ENCODE measurements at places on chromosomes 6 and 20.
A peak's percentile ranks its signal among the peaks of the same experiment; 100 is the strongest.

- no peak for DNase-seq
These were observed 3.4 kb downstream of the NUDT3 start for GRCh38 chr6:34389034-34389433.

- peak; percentile 16 for DNase-seq
These were observed 6.5 kb downstream of the NEDD9 start for GRCh38 chr6:11226005-11226404.

GRCh38 chr6:124622351-124622750, 339.9 kb upstream of the RNF217 start:
- DNase-seq, result no peak

GRCh38 chr20:62485701-62486089, 9.9 kb upstream of the GATA5 start:
- no peak for DNase-seq

- DNase-seq, result peak; percentile 50
These were observed 43.9 kb upstream of the FAM135A start for GRCh38 chr6:70369332-70369950.

GRCh38 chr6:30490026-30490876, 942 bp downstream of the HLA-E start:
- DNase-seq, result peak; percentile 64

DNA sequence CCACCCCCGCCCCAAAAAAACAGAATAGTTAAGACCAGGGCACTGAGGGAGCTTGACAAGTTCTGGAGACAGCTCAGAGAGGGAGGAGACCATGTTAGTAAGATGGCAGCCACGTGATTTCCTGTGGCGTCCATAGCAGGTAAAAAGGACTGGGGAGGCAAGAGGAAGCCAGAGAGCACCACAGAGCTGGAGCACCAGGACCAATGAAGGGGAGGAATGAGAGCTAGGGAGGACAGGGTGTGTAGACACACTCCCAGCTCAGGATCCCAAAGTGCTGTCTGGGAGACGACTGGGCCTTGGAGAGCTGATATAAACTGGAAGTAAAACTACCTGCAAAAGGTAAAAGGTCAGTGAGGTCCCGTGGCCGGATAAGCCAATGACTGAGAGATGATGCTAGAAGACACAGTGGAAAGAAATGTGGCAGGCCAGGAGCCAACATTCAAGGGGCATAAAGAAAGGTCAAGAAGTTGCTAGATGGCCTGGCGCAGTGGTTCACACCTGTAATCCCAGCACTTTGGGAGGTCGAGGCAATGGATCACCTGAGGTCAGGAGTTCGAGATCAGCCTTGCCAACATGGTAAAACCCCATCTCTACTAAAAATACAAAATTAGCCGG, 39.0 kb downstream of the SLC23A2 start:
- DNase-seq, result no peak

DNA sequence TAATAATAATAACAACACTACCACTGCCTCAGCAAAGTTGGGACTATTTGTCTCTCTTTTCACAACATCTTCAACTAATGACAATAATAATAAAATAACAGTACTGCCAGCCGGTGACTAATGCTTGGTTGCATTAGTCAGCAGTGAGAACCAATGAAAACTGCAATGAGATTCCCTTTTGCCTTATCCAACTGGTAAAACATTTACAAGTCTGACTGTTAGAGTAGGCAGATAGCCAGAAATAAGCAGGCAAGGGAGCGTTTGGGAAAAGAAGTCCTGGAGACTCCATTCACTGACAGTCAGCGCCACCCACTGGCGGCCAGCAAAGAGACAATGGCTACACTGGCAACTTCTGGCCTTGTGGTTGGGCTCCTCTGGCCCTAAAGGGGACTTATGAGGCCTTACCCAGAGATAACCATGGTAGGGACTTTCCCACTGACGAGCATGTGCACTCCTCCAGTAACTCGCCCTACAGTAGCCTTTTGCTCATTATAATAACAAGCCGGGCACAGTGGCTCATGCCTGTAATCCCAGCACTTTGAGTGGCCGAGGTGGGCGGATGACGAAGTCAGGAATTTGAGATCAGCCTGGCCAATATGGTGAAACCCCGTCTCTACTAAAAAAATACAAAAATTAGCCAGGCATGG, 3.4 kb upstream of the NSFL1C start:
- DNase-seq, result peak; percentile 80

GRCh38 chr6:23732521-23732920, 393.5 kb upstream of the NRSN1 start:
- no peak for DNase-seq

DNA sequence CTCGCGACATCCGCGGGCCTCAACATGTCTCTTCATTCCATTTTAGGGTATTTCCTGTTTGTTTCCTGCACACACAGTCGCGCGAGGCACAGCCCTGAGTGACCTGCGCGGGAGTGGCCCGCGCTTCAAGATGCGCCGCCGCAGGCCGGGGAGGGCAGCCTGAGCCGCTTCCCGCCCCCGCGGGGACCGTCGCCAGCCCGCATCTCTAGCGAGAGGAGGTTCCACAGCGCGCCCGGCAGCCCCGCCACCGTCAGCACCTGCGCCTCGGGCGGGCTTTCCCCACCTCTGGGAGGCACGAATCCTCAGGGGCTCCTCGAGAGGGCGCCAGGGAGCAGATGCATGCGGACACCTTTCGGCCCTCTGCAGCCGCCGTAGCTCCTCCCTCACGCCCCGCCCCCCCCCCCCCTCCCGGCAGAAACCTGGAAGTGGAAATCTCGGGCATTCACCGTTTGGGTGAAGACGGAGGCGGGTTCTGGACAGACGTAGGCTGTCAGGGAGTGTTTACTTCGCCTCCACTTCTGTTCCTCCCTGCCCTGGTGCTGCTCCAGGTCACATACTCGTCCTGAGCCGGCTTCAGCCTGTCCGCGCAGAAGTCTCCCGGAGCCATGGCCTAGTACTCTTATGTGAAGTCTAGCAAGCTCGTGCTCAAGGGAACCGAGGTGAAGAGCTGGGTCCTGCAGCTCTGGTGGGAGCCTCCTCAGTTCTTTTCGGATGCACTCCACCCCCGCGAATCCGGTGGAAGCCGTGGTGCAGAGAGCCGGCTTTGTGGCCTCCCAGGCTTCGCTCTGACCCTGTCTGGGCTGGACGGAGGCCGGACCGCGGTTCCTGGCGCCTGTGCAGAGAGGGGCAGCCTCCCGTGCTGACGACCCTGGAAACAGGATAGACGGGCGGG, 880.5 kb upstream of the DEFB115 start:
- peak; percentile 75 for DNase-seq

DNA sequence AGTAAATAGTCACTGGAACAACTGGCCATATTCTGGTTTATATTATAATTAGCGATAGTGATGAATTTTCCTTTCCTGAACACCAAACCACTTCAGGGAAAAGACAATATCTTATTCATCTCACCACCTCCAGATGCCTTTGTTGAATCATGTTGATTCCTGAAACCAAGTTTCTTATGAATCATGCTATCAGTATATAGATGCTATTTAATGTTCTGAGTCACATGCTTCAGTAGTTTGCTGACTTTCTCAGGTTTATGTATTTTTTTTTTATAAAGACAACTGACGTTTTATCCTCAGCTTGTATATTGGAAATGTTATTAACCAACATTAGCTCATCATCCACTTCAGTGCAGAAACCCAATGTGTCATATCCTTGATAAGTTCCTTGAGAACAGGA, 710.2 kb upstream of the POU3F2 start:
- no peak for DNase-seq

DNA sequence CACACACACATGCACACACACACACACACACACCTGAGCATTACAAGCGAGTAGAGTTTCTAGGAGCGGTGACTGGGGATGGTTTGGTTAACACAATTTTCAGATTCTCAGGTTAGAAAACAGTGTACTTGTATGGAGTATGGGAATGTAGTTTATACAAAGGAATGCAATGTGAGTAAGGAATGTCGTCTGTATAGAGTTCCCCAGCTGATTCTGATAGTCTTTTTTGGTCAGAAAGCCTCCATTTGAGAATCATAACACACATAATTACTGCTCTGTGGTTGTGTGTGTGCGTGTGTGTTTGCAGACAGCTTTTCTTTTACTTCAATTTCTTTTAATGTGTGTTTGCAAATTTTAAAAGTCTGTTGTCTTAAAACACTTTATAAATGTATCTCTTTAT, 93.2 kb downstream of the MYO6 start:
- DNase-seq, result no peak

DNA sequence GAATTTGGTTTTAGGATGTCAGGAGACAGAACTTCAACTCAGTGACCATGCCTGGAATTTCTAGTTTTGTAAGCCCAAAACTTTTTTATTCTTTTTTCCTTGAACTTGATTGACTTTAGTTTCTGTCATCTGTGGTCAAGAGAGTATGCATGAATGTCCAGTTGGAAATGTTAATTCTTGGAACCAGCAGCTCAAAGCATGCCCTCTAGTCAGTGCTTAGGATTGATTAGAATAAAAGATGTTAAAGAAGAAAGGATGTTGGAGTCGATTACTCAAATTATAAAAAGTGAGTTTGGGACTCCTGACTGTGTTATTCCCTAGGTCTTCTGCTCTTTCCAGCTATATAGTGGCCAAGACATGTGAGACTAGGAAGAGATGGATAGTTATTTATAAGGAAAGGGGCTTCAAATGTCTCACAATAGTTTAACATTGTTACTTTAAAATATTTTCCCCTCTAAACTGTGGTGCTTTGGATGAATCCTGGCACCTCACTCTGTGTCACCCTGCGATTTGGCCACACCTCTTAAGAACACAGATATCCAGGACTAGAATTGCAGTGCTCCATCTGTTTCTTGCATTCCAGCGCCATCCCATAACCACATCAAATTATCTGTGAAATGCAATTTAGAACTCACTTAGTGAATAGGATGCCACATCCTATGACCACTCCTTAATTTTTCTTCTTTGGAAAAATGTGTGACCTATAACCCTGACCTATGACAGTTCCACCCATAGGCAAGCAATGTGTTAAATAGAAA, 298.5 kb downstream of the EYA4 start:
- DNase-seq, result no peak

- DNase-seq, result no peak
These were observed 51.6 kb downstream of the SYNJ2 start for GRCh38 chr6:158033077-158033750.

- DNase-seq, result no peak
These were observed 22.1 kb downstream of the DEK start for GRCh38 chr6:18242062-18242851.

DNA sequence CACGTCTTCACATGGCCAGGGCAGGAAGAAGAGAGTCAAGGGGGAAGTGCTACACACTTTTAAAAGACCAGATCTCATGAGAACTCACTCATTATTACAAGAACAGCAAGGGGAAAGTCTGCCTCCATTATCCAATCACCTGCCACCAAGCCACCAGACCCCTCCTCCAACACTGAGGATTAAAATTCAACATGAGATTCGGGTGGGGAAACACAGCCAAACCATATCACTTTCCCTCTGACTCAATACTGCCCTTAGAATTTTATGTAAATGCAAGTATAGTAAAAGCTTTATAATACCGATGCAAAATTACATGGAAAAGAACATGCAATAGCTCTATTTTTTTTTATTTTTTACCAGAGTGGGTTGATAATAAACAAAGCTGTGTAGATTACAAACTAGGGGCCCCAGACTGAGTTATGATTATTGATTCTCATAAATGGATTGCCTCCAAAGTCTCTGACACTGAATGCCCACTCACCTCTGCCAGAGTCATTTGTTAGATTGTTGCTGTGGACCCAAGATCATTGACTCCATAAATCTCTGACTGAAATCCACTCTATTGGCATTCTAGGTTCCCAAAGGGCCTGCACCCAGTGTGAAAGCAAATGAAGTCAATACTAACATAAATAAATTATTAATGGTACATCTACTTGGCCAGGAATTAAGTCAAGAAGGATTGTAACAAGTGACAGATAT, 184.8 kb upstream of the FUT9 start:
- DNase-seq, result no peak

DNA sequence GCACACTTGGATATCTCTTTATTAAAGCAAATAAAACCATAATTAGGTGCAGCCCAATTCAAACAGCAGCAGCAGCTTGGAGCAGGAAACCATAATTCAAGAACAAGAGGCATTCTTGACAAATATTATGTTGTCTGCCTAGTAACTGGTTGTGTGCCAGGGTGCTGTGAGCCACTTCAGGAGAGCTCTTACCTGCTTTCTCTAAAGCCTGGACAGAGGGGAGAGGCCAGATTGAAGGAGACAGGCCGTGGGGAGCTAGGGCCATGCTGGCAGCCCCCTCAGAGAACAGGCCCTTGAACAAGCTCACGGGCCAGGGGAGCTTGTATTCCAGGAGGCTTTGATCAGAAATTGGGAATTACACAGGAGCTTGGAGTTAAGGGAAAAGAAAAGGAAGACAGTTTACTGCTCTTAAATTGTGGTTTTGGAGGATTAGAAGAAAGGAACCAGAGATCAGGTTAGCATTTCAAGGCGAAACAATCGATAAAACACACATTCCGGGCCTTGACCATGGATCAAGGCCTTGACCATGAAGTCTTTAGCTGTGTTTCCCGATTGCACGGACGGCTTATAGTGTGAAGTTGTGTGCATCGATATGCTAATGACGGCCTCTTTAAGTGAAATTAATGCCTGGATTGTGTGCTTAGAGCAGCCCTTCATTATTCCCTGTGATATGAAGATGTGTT, 69.8 kb upstream of the NKX2-2 start:
- DNase-seq, result no peak

- DNase-seq, result no peak
These were observed 7.4 kb downstream of the ITPR3 start for GRCh38 chr6:33628401-33628964.

DNA sequence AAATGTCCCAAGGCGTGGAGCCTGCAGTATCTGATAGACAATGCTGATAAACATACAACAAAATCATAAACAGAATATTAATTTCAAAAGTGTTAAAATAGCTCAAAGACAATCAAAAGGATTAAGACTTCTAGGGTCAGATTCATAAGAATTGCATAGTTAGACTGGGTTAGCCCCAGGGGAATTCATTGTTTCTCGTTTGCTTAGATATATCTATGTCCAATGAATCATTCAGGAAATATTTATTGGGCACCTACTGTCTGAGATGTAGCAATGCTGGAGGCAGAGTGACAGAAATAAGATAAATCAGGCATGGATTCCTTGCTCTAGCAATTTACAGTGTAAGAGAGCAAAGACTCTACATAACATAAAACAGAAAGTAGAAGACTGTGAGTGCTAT, 124.4 kb upstream of the PRL start:
- no peak for DNase-seq

DNA sequence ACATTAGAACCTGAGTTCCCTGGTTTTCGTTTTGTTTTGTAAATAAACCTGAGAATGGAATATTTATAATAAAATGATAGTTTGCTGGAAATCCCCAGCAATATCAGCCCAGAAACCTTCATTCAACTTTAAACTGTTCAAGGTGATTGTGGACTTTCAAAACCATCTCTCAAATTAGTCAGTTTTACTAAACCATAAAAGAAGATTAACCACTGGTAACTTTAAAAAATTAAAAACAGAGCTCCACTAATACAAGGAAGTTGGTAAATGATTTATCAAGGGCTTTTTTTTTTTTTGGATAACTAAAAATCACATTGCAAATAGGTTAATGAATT, 10.0 kb downstream of the MBOAT1 start:
- no peak for DNase-seq

- no peak for DNase-seq
These were observed 19.8 kb downstream of the GCM1 start for GRCh38 chr6:53128842-53129241.

- no peak for DNase-seq
These were observed 156.8 kb downstream of the DTNBP1 start for GRCh38 chr6:15506066-15506465.

GRCh38 chr6:42332916-42333315, 115.3 kb upstream of the MRPS10 start:
- DNase-seq, result no peak

- DNase-seq, result no peak
These were observed 309.8 kb downstream of the HIVEP2 start for GRCh38 chr6:142635130-142635529.

GRCh38 chr6:26457264-26457805, 420 bp upstream of the BTN2A1 start:
- DNase-seq, result peak; percentile 5

Measured in HuH-7 (cell line).